ENCODE measurements at places on chromosomes 16 and 17. TPM values are rescaled to one million over a fixed set of nuclear protein-coding genes. Genes with fewer than 3 reads are reported as not detected.
A peak's percentile ranks its signal among the peaks of the same experiment; 100 is the strongest.

Gene KRTAP4-3
- polyA plus RNA-seq = not detected

Gene MAF
- polyA plus RNA-seq = 4.5 TPM

Gene DHODH
- polyA plus RNA-seq = 6.6 TPM

Gene SSTR5
- polyA plus RNA-seq = 0.39 TPM

Gene PIK3R5
- 2.0 TPM for polyA plus RNA-seq

Gene PGAP6
- 45.3 TPM for polyA plus RNA-seq

Gene NR1D1
- 24.4 TPM for polyA plus RNA-seq

Gene KRT15
- polyA plus RNA-seq = not detected

Gene TOX3
- polyA plus RNA-seq = not detected

Gene KRTAP9-8
- polyA plus RNA-seq = not detected

Gene BCL6B
- polyA plus RNA-seq = 9.5 TPM

Gene KRT40
- polyA plus RNA-seq = not detected

Gene SLC7A5
- 3.5 TPM for polyA plus RNA-seq

Gene NPB
- polyA plus RNA-seq = 0.49 TPM

DNA sequence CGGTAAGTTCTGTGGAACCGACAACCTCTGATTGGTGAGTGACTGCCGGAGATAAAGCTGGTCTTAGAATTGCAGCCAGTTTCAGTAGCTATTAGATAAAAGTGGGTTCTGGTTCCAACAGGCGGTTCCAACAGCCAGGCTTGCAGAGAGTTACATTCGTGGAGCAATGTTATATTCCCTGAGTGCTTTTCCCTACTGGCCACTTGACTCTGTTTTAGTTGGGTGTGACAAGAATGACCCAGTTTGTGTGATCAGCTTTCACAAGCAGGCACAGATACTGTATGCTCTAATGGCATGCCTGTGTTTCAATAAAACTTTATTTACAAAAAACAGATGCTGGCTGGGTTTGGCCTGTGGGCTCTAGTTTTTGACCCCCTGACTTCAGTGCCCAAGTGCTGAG lies 196.6 kb downstream of the SNX29 start:
- DNase-seq = no peak

GRCh38 chr16:79500286-79500685 lies 100.3 kb downstream of the MAF start:
- no peak for DNase-seq

DNA sequence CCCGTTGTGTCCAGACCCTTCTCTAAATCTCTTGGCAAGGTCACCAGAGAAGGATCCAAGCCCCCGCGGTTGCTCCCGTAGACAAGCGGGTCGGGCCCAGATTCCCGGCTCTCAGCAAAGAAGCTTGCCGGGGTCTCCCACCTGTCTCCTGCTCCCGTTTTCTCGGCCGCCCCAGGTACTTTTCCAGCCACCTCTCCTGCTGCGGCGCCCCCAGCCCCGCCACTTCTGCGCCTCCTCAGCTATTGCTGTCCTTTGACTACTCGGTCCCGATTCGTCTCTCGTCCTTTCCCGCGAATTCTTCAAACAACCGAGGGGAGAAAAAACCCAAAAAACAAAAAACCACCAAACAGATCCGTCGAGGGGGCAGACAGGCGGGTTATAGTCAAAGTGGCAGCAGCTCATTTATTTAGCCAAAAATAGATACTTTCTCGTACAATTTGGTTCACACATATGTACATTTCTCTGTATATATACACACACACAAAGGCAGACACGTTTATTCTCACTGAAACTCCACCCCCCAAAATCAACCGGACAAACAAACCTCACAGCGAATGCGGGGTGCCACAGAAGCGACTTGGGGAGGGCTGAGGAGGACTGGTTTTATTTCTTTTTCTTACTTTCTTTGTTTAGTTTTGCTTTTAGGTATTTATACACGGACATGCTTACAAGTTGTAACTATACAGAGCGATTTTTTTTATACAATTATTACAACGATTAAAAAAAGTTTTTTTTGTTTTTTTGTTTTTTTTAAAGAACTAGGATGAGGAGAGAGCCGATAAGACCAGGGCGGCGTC lies 3.5 kb downstream of the IRX3 start:
- no peak for DNase-seq

DNA sequence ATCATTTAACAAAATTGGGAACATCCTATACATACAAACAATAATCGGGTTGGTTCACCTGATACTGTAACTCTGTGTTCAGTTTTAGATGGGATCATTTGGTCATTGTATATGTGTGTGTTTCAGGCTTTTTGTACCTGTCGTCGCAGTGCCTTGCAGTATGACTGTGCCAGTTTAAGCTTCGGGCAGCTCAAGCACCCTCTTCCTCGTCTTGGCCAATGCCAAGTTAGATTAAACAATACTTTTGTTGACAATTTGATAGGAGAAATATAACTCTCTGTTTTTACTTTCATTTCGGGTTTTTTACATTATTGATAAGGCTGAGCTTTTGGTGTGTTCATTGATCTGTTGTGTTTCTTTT lies 37.0 kb upstream of the ARHGAP17 start:
- no peak for DNase-seq

DNA sequence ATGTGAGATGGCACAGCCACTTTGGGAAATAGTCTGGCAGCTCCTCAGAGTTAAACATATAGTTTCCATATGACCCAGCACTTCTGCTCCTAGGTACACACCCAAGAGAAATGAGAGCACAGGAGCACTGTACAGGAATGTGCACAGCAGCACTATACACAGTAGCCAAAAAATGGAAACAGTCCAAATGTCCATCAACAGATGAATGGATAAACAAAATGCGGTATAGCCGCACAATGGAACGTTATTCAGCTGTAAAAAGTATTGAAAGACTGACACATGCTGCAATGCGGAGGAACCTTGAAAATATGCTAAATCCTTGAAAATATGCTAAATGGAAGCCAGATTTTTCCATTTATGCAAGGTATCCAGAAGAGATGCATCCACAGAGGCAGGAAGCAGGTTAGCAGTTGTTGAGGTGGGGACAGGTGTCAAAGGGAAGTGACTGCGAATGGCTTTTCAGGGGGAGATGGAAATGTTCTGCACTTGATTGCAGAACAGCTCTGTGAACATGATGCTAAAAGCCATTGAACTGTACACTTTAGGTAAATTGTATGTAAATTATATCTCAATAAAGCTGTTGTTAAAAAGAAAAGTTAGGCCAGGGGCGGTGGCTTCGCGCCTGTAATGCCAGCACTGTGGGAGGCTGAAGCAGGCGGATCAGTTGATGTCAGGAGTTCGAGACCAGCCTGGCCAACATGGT lies 80.7 kb downstream of the MPRIP start:
- no peak for DNase-seq

DNA sequence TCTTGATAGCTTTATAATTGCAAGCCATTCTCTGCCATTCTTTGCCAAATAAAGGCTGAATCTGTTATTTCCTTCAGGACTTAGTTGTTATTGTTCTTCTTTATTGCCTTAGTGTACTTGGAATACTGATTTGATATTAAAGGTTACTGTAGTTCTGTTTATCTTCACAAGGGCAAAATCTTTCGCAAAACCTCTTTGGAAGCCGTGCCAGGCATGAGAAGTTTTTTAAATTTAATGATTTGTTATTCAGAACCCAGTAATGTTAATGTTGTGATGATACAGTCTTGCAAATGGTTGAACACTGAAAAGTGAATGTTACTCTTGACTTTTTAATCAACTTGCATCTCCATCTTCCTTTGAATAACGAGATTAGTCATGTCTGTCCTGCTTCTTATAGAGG lies 1225.2 kb upstream of the GOT2 start:
- DNase-seq = no peak

- DNase-seq = no peak
Measured at GRCh38 chr17:28499364-28499664, 6.8 kb upstream of the FOXN1 start.

DNA sequence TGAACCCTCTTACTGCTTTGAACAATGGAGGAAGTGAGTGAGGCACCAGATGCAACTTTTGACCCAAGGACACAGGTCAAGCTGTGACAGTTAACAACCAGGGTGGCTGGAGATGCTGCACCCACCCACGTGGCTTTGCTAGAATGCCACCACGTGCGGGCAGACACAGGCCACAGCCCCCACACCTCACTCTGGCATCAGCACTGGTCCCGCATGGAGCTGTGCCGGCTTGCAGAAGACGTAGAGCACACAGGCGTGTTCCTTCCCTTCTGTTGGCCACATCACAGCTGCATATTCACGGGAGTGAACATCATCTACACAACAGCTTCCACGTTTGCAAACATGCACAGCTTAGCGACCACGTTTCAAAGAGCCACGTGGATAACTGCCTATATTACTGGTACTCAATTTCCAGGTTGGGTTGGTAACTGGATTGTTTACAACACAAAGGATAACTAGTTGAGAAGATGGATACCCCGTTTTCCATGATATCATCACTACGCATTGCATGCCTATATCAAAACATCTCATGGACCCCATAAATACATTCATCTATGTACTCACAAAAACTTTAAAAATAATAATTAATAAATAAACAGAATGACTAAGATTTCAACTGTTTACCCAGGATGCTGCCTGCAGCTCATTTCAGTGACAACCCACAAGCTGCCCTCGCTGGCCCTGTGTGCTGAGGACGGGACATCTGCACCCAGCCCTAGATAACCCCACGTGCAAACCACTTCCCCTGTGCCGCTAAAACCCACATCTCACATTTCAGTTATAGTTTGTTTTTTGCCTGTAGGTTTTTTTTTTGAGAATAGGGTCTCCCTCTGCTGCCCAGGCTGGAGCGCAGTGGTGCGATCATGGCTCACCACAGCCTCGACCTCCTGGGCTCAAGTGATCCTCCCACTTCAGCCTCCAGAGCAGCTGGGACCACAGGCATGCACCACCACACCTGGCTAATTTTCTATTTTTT lies 132.0 kb downstream of the ANKRD11 start:
- DNase-seq = no peak

DNA sequence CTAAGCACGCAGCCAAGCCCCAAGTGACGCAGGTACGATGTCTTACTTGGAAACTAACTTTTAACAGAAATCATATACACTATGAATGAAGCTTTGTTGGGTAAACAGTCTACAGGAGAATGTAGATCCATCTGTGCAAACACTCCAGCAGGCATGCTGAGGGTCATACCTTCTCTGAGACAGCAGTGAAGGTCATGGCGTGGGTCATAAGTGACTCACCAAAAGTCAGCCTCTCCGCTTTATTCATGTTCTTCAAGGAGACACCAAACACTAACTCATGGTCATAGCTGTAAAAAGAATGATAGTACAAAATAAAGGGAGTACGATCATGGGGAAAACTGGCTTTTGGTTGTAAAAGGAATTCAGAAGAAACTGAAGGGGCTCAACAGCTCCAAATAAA lies 20.6 kb downstream of the BLMH start:
- no peak for DNase-seq

DNA sequence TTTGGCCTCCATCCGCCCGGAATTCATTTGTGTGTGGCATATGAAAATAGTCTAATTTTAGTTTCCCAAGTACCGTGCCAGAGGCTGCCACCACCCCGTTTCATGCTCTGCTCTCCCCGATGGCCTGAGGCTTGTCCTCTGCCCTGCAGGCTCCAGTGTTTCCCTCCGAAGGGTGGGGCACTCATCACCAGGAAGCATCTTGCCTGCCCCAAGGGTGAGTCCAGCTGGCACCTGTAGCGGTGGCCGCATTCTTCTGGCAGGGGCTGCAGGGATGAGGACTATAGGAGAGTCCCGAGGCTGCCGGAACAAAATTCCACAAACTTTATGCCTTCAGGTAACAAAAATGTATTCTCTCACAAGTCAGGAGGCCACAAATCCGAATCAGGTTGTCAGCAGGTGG lies 23.1 kb upstream of the CMIP start:
- no peak for DNase-seq

- DNase-seq = peak; percentile 81
Measured at GRCh38 chr17:8226536-8227237, 16.3 kb upstream of the AURKB start.

GRCh38 chr16:10629592-10629963 lies 49.2 kb upstream of the EMP2 start:
- no peak for DNase-seq

DNA sequence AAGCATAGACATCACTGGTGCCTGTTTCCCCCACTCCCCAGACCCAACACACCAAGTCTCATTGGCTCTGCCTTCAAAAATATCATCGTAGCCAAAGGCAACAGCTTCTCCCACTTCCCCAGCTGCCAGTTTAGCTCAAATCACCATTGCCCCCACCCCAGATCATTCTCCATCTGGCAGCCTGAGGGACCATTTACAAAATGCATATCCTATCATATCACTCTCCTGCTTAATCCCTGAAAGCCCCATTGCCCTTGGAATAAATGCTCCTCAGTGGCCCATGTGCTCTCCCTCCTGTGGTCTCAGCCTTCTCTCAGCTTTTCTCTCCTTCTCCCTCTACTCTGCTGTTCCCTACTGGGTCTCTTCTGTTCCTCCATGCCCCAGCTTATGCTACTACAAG lies 68.3 kb downstream of the CACNG3 start:
- no peak for DNase-seq

GRCh38 chr16:68592466-68593337 lies 52.4 kb upstream of the CDH3 start:
- DNase-seq = no peak

- DNase-seq = no peak
Measured at GRCh38 chr17:62688398-62689160, 61.1 kb downstream of the MRC2 start.

DNA sequence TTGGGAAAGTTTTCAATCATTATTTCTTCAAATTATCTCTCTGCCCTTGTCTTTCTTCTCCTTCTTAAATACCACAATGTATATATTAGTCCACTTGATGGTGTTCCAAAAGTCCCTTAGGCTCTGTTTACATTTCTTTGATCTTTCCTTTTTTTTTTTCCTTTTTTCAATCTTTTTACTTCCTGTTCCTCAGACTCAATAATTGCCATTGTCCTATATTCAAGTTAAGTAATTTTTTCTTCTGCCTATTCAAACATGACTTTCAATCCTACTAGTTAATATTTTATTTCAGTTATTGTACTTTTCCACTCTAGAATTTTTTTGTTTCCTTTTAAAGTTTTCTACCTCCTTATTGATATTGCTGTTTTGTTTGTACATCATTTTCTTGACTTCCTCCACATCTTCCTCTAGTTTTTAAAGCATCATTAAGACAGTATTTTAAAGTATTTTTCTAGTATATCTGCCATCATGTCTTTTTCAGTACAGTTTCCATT lies 15.8 kb upstream of the UQCRC2 start:
- no peak for DNase-seq

DNA sequence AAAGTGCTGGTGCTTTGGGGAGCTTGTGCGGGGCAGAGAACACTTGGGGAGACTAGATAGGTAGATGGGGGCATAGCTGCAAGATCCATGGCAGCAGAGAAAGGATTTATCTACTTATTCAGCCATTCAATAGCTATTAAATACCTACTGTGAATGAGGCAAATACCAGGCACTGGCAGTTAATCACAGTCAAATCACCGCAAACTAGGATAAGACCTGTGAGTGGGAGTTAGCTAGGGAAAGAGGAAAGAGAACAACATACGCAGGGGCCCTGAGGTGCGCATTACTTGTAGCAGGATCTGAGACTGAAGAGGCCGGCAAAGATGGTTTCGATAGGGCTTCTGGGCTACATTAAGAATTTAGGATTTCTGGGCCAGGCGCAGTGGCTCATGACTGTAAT lies 3.8 kb upstream of the ALKBH5 start:
- DNase-seq = no peak

GRCh38 chr16:19502395-19503131 lies 19.3 kb downstream of the GDE1 start:
- DNase-seq = no peak

- no peak for DNase-seq
Measured at GRCh38 chr17:56447171-56447570, 146.3 kb upstream of the NOG start.

GRCh38 chr16:53100131-53100748 lies 45.4 kb downstream of the CHD9 start:
- no peak for DNase-seq

Data from heart right ventricle (tissue), 16 donors.